ENCODE measurements at places on chromosomes 7 and 10.
A peak's percentile ranks its signal among the peaks of the same experiment; 100 is the strongest.

- DNase-seq: no peak
These were observed 32.4 kb downstream of the BPGM start for GRCh38 chr7:134679006-134679405.

DNA sequence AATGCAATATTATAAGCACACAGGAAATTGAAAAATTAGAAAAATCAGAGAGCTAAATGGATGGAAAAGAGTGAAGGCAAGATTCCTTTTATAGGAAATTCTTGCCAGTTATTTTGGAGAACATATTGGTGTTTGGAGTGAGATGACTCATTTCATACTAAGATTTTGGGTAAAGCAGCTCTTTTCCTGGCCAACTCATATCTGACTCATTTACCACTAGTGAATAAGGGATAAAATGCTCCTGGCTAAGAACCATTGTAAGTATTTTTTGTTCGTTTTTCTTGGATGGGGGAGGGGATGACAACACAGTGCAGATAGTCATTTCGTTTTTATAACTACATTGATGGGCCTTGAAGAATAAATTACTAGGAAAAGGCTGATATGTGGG lies 139.3 kb downstream of the TWIST1 start:
- peak; percentile 6 for DNase-seq

- DNase-seq: no peak
These were observed 70.4 kb downstream of the RALA start for GRCh38 chr7:39693812-39694211.

DNA sequence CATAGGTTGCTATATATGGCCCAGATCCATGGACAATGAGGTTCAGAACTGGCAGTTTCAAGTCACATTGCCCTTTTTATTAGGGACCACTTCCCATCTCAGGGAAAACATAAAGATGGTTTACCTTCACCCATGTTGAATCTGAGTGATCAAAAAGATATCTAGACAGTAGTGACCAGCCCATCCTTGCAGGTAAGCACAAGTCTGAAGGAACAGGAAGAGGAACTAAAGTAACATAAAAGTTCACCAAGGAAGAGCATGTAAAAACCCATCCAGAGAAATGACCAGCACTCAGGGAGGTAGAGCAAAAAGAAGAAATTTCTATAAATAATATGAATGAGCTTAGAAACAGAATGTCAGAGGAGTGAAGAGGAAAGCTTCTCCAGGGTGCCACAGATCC lies 382.5 kb downstream of the PARD3 start:
- no peak for DNase-seq

- DNase-seq: no peak
These were observed 126.3 kb downstream of the SNX10 start for GRCh38 chr7:26417911-26418413.

- DNase-seq: no peak
These were observed 653.9 kb upstream of the FOXK1 start for GRCh38 chr7:4028221-4028620.

- DNase-seq: no peak
These were observed 137.2 kb downstream of the GRID1 start for GRCh38 chr10:86229376-86229775.

DNA sequence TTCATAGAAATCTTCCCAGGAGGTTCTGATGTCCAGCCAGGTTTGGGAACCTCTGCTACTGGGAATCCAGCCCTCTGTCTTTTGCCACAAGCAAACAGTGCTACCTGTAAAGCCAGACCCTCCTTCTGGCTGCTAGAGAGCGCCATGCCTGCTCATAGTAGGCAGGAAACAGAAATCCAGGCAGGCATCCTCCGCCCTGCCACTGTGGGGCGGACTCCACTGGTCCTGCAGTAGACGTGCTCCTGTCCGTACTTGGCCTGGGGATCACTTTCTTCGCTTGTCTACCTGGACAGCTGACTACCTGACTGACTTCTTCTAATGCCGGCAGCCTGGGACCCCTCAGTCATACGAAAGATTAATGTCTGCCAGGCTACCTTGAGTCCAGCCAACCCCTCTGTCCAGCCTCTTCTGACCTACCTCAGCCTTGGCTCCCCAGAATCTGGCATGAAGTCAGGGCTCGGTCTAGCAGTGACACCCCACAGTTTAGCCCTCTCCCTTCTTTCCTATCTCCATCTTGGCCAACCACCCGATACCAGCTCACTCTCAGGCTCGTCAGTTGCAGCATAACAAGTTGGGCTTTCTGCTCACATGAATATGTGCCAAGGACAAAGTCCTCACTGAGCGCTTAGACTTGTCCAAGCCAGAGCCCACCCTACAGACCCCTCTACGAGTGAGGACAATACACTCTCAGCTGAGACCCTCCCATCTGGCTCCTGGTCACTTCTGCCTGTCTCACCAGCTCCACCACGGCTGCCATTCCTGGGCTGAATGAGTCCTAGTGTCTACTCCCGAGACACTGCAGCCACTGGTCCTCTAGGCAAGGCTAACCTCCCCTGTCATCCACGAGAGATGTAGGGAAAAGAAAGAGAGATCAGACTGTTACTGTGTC lies 43.9 kb upstream of the OPALIN start:
- DNase-seq: no peak

- no peak for DNase-seq
These were observed 30.4 kb downstream of the AMPH start for GRCh38 chr7:38600741-38601140.
